ENCODE measurements at places on chromosomes 2 and 18. TPM values are rescaled to one million over a fixed set of nuclear protein-coding genes. Genes with fewer than 3 reads are reported as not detected.

Gene ICOS
- total RNA-seq = not detected

Gene ATG16L1
- total RNA-seq = 123 TPM

Gene GALNT5
- total RNA-seq = 1.7 TPM

Gene ALPI
- total RNA-seq = 6.5 TPM

Gene MC2R
- not detected for total RNA-seq

Gene RAB31
- 19.7 TPM for total RNA-seq

Gene SCYGR1
- total RNA-seq = not detected

Gene ALPG
- total RNA-seq = 0.88 TPM

Gene BOK
- 108 TPM for total RNA-seq

Gene AGXT
- 0.51 TPM for total RNA-seq

Gene DCDC2C
- total RNA-seq = not detected

Gene AKAIN1
- total RNA-seq = 1.1 TPM

Gene CFAP53
- 1.1 TPM for total RNA-seq

Gene RFX8
- total RNA-seq = not detected

Gene AMER3
- 10.9 TPM for total RNA-seq

Gene AGPS
- 52.1 TPM for total RNA-seq

Gene PLEK
- not detected for total RNA-seq

Gene ABCG8
- total RNA-seq = not detected

Gene MARS2
- 10.4 TPM for total RNA-seq

Gene HOXD13
- 0.43 TPM for total RNA-seq

Gene CNRIP1
- 0.36 TPM for total RNA-seq

Gene DCC
- 5.4 TPM for total RNA-seq

Gene ACOXL
- 1.4 TPM for total RNA-seq

Gene CXCR1
- not detected for total RNA-seq

Gene POTEI
- total RNA-seq = 2.1 TPM

Gene PDCD1
- not detected for total RNA-seq

Gene AP1S3
- 7.8 TPM for total RNA-seq

Gene PSMA8
- total RNA-seq = not detected

Gene DNAH6
- total RNA-seq = 3.8 TPM
